Globus pallidus (tissue), 1 donor: ENCODE measurements at places on chromosomes 4 and X.
A peak's percentile ranks its signal among the peaks of the same experiment; 100 is the strongest.

- no peak for DNase-seq
Observed at GRCh38 chr4:112848911-112849310, 200.5 kb upstream of the ANK2 start.

- DNase-seq = no peak
Observed at GRCh38 chrX:118740276-118740889, 13.0 kb downstream of the IL13RA1 start.

DNA sequence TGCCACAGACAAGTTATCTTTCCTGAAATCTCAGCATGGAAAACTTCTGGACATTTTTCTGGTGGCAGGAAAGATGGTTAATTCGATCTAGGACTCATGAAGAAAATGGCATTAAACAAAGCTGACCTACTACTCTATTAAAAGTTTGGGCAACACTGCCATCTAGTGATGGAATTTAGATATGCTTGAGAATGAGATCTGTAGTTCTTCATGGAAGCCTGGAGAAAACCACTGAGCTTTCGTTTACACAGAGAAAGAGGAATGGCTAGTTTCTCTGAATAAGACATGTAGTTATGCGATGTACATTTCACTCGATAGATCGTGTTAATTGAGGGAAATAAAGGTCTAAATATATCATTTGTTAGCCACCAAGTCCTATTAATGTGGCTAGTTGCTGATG, 51.7 kb upstream of the CHRDL1 start:
- DNase-seq = peak; percentile 49

- DNase-seq = no peak
Observed at GRCh38 chr4:108261026-108261425, 92.3 kb upstream of the LEF1 start.

DNA sequence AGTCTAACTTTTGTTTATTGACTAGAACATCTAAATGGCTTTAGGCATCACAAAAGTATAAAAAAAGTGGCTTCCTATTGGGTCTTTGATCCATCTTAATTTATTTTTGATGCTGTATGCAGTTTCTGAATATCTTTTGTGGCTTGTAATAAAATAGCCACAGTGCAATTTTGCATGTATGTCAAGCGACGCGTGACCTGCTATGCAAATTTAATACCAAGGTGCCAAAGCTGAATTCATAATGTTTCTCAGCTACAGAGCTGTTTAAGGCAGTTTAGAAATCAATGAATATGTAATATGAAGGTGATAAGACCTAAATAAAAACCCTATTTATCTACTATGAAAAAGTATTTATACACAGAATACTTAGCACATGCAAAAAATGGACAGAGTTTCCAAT, 197.8 kb downstream of the AFF2 start:
- no peak for DNase-seq

GRCh38 chr4:10013722-10014121, 7.6 kb downstream of the SLC2A9 start:
- DNase-seq = no peak

DNA sequence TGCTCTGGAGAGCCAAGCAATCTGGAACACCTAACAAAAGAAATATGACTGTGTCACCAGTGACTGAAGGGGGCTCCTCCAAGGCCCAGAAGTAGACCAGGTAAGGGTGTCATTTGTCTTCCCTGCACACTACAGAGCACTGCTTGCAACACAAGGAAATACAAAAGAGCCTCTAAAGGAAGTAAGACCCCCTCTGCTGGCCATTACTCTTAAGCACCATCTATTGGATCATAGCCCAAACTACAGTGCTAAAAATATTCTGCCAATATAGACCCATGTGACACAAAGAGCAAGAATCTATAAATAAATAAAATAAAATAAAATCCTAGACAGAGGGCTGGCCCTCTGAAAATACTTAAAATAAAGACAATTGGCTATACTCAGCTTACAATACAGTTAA, 528.7 kb downstream of the TMA16 start:
- no peak for DNase-seq

- peak; percentile 9 for DNase-seq
Observed at GRCh38 chr4:10239982-10240654, 123.5 kb upstream of the WDR1 start.

GRCh38 chr4:178738026-178738425, 1295.8 kb upstream of the AGA start:
- no peak for DNase-seq

- no peak for DNase-seq
Observed at GRCh38 chr4:113183032-113183605, 133.7 kb downstream of the ANK2 start.

DNA sequence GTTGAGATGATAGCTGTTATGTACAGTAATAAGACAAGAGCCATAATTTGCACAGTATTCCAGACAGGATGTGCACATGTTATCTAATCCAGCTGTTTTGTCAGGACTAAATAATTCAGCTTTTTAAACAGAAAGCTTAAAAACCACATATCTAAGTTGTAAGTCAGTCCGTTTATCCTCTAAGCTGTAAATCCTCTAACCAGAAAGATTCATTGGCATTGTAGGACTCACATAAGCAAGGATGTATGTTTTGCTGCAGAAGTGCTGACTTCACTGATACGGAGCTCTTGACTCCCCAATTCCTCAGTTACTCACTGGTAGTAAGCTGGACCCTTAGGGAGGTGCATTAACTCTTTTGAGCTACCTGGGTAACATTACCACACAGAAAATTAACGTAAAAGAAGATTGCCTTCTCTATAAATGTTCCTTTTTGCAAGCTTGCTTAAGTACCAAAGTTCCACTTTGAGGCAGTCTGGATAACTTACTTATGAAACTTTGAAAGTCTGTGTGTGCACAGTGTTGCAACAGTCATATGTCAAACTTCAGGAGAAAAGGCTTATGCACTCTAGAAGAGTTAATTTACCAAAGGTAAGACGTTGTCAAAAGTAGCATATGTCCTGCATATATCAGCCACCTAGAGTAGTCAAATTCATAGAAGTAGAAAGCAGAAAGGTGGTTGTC, 58.3 kb upstream of the MAGEB2 start:
- DNase-seq = no peak

DNA sequence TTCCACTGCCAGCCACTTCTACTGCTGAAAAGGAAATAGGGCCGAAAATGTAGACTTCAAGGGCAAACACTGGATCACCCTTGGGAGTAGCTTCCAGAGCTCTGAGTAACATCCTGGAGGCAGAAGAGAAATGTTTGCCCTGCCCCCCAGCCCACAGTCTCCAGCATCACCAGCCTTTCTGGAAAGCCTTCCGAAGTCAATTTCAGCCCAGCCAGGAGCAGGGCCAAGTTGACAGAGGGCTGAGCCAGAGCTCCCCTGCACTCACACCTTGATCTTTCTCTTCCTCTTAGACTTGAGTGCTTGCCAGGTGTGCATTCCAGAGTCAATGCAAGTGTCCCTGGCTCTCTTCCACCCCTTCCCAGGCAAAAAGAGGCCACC, 35.2 kb downstream of the SLC25A5 start:
- DNase-seq = no peak

DNA sequence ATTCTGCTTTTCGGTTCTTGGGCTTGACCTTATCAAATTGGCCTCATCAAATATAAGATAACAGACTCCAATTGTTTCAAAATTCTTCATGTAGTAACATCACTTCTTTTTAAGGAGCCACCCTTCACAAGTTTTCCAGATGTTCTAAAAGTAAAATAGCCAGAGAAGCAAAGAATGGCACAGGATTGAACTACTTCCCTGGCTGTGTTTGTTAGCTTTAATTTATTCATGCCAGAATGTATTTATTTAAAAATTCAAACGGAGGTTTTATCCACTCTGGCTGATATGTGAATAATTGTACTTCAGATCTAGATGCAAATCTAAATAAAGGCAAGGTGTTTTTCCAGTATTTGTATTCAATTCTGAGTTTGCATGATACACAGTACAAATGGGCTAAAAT, 581.3 kb upstream of the TENM3 start:
- no peak for DNase-seq

- no peak for DNase-seq
Observed at GRCh38 chrX:79095441-79096041, 48.9 kb upstream of the GPR174 start.

DNA sequence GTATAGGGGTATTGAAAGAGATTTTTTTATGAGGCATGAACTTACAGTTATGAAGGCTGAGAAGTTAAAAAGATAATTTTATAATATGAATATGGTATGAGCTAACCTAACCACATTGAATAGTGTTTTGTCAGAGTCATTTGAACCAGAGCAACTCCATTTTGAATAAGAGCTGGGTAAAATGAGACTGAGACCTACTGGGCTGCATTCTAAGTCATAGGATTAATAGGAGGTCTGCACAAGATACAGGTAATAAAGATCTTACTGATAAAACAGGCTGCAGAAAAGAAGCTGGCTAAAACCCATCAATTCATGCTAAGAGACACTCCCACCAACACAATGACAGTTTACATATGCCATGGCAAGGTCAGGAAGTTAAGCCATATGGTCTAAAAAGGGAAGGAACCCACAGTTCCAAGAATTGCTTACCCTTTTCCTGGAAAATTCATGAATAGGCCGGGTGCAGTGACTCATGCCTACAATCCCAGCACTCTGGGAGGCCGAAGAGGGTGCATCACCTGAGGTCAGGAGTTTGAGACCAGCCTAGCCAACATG, 209.2 kb downstream of the TECRL start:
- DNase-seq = no peak

- no peak for DNase-seq
Observed at GRCh38 chr4:137754652-137755471, 222.6 kb upstream of the PCDH18 start.

- DNase-seq = no peak
Observed at GRCh38 chr4:96093563-96093962, 253.7 kb downstream of the PDHA2 start.
